ENCODE measurements at places on chromosomes 12 and 14.

GRCh38 chr14:93075891-93076290 is 39.8 kb downstream of the ITPK1 start:
- no peak for DNase-seq

- DNase-seq: no peak
These were observed 248.5 kb upstream of the PDE3A start for GRCh38 chr12:20119596-20120402.

DNA sequence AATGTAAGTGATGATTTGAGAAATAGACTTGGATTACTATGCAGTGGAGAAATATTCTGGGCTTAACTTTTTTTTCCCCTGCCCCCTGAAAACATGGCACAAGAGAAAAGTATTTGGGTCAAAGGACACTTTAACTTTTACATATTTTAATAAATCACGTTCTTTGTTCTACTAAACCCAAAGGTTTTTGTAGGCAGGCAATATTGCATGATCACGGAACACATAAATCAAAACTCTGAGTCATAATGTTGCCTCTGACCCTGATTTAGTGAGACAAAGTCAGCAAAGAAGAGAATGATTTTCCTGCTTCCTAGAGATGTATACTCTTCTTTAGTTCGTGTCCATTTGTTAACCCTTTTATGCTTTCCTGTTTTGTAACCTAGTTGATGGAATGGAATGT is 38.0 kb downstream of the ABCD2 start:
- no peak for DNase-seq

DNA sequence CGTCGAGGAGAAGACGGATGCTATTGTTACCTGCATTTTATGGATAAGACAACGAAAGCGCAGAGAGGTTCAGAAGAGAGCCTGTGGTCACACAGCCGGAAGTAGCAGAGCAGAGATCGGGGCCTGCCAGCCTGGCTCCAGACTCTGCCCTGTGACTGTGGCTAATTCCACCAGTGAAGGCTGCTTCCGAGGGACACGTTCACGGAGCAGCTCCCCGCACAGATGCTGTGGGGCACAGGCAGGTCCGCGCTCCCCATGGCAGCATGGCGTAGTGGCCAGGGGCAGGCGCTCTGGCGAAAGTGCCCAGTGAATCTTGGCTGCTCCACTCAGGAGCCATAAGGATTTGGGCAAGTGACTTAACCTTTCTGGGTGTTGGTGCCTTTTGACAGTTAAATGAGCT is 9.8 kb downstream of the RIMBP2 start:
- no peak for DNase-seq

GRCh38 chr12:26158078-26158764 is 33.4 kb upstream of the BHLHE41 start:
- no peak for DNase-seq

- no peak for DNase-seq
These were observed 268.9 kb upstream of the ATP2B1 start for GRCh38 chr12:89977405-89978085.

GRCh38 chr12:87513536-87514280 is 515.5 kb downstream of the C12orf50 start:
- no peak for DNase-seq

- DNase-seq: no peak
These were observed 42.7 kb upstream of the NEDD1 start for GRCh38 chr12:96864335-96864734.

GRCh38 chr12:27105746-27106536 is 23.6 kb upstream of the C12orf71 start:
- DNase-seq: no peak

GRCh38 chr12:18165889-18166288 is 75.9 kb upstream of the RERGL start:
- DNase-seq: no peak

DNA sequence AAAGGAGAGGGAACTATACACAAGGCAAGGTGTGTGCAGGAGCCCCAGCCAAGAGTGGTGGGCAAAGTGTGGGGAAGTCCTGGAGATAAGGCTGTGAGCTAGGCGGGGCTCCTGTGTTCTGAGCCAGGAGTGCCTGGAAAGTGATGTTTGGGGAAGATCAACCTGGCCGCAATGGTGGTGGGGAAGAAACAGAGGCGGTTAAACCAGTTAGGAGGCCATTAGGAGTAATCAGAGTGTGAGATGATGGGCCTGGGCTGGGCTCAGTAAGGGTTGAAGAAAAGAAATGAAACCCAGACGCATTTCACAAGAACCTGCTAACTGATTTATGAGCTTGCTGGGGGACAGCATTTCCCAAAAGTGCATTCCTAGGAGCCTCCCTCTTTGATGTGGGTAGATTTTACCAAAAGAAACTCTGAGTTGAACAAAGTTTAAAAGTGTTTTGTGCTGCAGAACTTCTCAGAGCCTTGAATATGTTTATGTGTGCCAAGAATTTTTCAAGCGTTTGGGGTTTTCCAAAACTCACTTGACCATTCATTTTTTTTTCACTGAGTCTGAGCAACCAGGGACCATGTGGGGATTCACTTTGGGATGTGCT is 34.2 kb upstream of the LRP1-AS start:
- no peak for DNase-seq

GRCh38 chr12:102681747-102682146 is 201.4 kb upstream of the IGF1 start:
- no peak for DNase-seq
